Activated naive CD8-positive, alpha-beta T cell treated with anti-CD3 and anti-CD28 coated beads for 36 hours (primary cell): ENCODE measurements at places on chromosomes 6 and 20. TPM values are rescaled to one million over a fixed set of nuclear protein-coding genes. Genes with fewer than 3 reads are reported as not detected.

PPARD gene
- 17.8 TPM for total RNA-seq

GRCh38 chr6:89221971-89222711 lies 5.0 kb upstream of the GABRR1 start:
- no peak for DNase-seq

NHLRC1 gene
- total RNA-seq = 0.16 TPM

DNA sequence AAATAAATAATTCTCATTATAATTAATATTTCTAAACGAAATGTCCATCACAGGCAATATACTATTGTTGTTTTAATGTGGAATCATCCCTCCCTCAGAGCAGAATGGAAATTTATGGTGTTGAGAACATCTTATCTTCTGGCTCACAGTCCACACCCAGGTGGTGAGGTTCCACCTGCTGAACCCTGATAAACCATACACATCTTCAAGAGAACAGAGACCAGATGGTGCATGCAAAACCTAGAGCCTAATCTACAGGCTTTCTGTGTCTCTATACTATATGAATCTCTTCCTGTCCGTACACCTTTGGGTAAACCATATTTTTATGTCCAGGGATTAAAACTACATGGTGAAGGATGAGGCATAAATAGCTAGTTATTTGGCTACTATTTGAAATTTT lies 52.3 kb upstream of the UFL1 start:
- no peak for DNase-seq

GRCh38 chr6:8435845-8436168 lies 462 bp upstream of the SLC35B3 start:
- no peak for DNase-seq

- DNase-seq = no peak
These were observed 26.3 kb upstream of the RAB23 start for GRCh38 chr6:57248311-57248895.

GRCh38 chr6:169251822-169252504 lies 1.7 kb downstream of the THBS2 start:
- DNase-seq = no peak

- DNase-seq = no peak
These were observed 52.8 kb upstream of the FILIP1 start for GRCh38 chr6:75546381-75546780.

DDX43 gene
- total RNA-seq = 0.39 TPM

GRCh38 chr6:110859335-110859792 lies 15.2 kb upstream of the AMD1 start:
- no peak for DNase-seq

- no peak for DNase-seq
These were observed 45.5 kb upstream of the SRF start for GRCh38 chr6:43125555-43125954.

GRCh38 chr6:109393886-109394281 lies 11.6 kb upstream of the CD164 start:
- DNase-seq = no peak

DNA sequence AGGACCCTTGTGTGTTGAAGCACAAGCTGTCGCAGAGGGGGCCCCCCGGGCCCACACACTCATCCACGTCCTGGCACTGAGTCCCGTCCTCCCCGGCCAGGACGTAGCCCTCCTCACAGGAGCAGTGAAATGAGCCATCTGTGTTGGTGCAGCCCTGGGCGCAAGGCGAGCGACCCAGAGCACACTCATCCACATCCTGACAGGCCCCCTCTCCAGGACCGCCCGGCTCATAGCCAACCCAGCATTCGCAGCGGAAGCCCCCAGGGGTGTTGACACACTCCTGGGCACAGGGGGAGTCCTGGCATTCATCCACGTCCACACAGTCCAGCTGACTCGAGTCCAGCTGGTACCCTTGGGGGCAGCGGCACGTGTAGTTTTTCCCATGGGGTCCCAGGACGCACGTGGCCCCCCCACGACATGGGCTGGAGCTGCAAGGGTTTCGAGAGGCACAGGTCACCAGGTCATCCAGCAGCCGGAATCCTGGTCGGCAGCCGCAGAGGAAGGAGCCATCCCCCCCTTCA lies 1.2 kb downstream of the CD93 start:
- DNase-seq = no peak

- DNase-seq = no peak
These were observed 107.1 kb downstream of the PTPRK start for GRCh38 chr6:128413291-128413690.

DNA sequence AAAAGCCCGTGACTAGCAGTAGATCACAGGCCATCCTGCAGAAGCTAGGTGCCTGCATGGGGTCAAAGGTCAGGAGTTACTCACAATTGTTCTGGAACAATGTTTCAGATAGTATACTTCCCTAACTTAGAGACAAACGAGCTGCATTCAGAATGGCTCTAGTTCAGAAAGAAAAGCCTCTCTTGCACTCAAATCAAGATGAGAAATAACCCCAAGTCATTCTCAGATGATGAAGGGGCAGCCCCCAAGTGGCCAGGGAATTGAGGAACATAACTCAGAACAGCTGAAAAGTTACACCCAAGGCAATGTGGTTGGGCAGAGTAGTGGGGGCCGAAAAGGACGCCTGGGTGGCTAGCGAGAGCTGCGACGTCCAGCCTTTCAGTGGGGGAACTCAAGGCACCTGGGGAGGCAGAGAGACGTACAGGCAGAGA lies 27.8 kb downstream of the FYN start:
- DNase-seq = no peak

DNA sequence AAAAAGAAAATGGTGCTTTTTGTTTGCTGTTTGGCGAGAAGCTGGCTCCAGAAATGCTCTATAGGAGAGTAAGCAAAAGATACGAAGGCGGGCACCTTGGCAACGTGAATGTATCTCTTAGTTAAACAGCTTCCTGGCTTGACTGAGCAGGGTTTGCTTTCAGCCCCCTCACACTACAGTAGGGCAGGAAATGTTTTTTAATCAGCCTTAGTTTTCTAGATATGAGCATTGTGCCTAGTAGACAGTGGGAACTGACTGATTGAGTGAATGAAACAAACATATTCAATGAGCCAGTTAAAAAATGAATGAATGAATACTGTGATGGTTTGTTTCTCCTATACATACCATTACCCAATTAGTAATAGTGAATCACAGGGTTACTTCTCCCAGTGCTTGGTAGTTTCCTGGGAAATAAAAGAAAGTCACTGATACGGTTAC lies 19.9 kb downstream of the CAP2 start:
- DNase-seq = no peak

EFHC1 gene
- total RNA-seq = 3.1 TPM

DNA sequence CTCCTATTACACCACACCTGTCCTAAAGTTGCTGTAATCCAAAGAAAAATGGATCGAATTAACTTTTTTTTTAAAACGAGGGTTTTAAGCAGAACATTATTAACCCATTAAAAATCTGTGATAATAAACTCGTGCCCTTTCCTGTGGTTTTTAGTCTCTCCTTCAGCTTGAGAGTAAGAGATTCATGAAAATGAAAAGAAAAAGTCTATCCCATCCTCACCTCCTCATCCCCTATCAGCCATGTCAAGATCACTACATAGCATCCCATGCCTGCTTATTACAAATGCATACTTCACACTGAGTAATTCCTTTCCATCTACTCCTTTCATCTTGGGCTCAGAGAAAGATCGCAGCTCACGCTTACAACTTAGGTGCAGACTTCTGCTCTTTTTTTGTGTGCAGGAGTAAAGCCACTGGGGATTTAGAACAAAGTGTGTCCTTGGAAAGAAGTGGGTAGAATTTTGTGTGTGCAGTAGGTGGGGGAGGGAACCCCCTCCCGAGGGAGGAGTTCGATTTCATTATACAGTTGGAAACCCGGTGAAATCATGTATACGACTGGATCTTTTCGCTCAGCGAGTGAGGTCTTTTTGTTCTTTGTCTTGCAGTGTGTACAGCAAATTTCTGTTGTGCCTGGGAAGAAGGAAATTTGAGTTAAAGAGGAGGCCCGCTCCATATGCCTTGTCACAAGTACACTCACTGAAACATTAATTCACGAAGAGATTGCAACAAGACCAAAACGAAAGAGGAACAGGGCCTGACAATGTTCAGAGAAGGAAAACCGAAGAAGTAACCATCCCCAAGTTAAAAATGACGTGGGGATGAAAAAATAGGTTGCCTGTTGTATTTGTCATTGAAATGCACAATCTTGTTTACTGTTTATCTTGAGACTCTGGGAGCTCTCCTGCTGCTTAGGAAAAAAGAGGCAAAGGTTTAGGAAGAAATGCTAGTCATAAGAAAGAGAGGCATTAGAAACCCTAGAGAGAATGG lies 146.5 kb upstream of the ZNF217 start:
- DNase-seq = no peak

DNA sequence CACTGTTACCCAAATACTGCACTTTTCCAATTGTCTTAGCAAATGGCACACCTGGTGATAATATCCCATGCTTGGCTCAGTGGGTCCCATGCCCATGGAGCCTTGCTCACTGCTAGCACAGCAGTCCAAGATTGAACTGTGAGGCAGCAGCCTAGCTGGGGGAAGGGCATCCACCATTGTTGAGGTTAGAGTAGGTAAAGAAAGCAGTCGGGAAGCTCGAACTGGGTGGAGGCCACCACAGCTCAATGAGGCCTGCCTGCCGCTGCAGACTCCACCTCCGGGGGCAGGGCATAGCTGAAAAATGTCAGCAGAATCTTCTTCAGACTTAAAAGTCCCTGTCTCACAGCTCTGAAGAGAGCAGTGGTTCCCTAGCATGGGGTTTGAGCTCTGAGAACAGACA lies 9.2 kb upstream of the CST2 start:
- DNase-seq = no peak

NHSL1 gene
- total RNA-seq = 0.76 TPM

DNA sequence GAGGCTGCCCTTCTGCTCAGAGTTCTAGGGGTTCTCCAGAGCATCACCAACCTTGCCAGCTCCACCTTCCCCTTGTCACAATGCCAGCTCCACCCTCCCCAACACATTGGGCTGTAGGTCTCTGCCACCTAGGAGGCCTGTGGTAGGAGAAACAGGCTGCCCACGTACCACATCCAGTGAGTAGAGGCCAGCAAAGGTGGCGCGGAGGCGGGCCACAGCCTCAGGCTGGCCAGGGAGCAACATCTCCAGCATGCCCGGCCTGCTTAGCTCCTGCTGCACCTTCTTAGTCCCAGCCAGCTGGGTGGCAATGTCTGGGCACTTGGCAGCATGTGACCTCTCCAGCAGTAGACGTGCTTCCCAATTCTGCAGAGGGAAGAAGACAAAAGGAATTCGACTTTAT lies 23.8 kb downstream of the GSS start:
- no peak for DNase-seq

IRF4 gene
- total RNA-seq = 432 TPM

GRCh38 chr20:62531046-62531838 lies 55.4 kb upstream of the GATA5 start:
- DNase-seq = no peak

GRCh38 chr20:38864662-38865061 lies 59.2 kb downstream of the PPP1R16B start:
- DNase-seq = no peak

DNA sequence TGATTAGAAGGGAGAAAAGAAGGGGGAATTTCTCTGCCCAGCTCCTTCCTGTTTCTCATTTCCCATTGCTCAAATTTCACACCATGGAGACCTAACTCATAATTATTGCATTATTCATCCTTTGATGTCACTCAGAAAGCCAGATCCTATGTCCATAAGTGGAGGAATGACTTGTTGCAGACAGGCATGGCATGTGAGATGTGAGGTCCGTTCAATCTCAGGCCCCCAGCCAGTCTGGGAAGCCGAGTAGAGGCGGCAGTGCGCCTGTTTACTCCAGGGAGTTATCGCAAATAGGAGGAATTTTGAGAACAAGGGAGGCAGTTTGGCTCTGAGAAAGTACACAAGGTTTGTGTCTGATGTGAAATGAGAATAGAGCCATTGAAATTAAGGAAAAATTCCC lies 26.9 kb upstream of the MOCS1 start:
- no peak for DNase-seq

DNA sequence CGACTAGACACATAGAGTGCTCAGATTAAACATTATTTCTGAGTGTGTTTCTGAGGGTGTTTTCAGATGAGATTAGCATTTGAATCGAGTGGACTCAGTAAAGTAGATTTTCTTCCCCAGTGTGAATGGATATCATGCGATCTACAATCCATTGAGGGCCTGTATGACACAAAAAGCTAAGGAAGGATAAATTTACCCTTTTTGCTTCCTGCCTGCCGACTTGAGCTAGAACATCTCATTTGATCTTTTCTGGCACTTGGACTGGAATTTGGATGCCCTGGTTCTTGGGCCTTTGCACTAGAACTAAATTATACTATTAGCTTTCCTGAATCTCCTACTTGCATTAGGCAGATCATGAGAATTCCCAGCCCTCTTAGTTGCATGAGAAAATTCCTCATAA lies 675.8 kb downstream of the DOK5 start:
- no peak for DNase-seq

PSMB9 gene
- total RNA-seq = 315 TPM

- no peak for DNase-seq
These were observed 115.9 kb upstream of the NAA20 start for GRCh38 chr20:19901226-19901625.

- DNase-seq = no peak
These were observed 232.8 kb downstream of the GRIK2 start for GRCh38 chr6:101626269-101626668.

- no peak for DNase-seq
These were observed 19.5 kb upstream of the RSPH4A start for GRCh38 chr6:116596815-116597214.

GRCh38 chr20:48735112-48735511 lies 92.7 kb downstream of the PREX1 start:
- DNase-seq = no peak

SLC17A2 gene
- not detected for total RNA-seq

HSF2 gene
- total RNA-seq = 25.3 TPM

- DNase-seq = no peak
These were observed 669 bp downstream of the PCNA start for GRCh38 chr20:5119143-5119434.

GRCh38 chr6:30264743-30265142 lies 51.5 kb upstream of the TRIM26 start:
- no peak for DNase-seq

GRCh38 chr6:84027340-84028181 lies 6.0 kb upstream of the MRAP2 start:
- no peak for DNase-seq

CYP24A1 gene
- not detected for total RNA-seq

HTR1E gene
- not detected for total RNA-seq

DNA sequence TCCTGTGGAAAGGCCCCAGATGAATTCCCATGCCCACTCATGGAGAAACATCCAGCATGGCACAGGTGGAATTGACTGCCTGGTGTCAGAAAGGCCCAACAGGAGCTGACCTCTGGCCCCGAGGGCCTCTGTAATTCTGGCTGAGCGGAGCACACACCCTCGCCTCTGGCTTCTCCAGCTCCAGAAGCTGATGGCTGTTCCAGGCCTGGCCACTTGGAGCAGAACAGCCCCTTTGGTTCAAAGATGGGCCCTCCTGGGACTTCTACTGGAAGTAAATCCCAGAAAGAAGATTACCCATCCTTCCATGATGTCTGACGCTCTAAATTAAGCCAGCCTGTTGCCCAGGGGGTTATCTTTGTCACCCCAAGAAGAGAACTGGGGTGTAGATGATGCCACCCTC lies 275.1 kb upstream of the CDH4 start:
- DNase-seq = no peak
